NCI-H524 treated with DMSO at 0.1 percent for 48 hours (cell line): ENCODE measurements at places on chromosomes 2 and 18.
A peak's percentile ranks its signal among the peaks of the same experiment; 100 is the strongest.

DNA sequence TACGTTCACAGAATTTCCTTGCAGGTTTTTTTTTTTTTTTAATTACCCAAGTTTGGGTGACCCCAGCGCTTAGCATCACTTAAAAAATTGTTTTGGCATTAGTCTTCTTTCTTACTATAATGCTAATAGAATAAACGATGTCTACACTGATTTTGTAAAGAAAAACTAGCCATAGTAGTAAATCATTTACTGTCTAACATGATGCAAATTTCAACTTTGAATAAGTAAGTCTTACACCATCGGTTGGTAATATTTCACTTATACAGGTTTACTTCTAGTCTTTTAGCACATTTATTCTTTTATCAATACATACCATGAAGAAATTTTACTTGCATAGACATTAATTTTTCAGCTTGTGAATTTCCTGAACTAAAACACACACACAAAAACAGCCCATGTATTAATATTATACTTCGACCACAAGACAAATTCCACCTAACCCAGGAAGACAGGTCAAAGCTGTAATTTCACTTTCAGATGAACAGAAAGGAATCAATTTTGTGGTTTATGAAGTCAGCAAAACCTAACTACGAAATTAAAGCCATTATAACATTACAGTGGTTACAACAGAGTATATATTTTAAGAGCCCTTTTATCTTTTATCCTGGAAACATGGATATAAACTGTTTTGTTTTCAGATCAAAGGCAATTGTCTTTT, 1.9 kb downstream of the YES1 start:
- no peak for DNase-seq

- DNase-seq = no peak
Measured at GRCh38 chr2:235868224-235868623, 300.0 kb downstream of the GBX2 start.

DNA sequence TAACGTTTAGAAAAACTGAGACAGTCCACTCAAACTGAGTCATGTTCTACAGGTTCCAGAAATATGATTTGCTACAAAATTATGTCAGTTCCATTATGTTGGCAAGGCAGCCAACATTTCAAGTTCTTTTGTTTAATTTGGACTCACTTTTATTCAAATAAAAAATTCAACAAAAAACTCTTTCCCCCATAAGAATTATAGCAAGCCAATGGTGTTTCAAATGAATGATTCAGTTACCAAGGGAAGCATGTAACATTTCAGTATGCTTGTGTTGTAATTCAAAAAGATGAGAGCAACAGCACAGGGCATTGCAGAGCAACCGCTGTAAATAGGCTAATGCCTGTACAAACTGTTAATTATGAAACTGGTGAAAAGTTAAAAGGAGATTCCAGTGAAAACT, 140.8 kb downstream of the FIGN start:
- no peak for DNase-seq

- no peak for DNase-seq
Measured at GRCh38 chr2:159200498-159200897, 86.0 kb downstream of the WDSUB1 start.

GRCh38 chr2:151946899-151947812, 118.9 kb upstream of the ARL5A start:
- peak; percentile 1 for DNase-seq

DNA sequence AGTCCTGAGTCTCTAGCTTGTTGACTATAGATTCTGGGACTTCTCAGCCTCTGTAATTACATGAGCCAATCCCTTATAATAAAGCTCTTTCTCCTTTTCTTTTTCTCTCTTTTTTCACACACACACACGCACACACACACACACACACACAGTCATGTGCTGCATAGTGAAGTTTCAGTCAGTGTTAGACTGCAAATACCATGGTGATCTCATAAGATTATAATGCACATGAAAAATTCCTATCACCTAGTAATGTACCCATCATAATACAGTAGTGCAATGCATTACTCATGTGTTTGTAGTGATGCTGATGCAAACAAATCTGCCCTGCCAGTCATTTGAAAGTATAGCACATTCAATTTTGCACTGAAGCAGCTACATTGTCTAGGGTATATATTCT, 558.2 kb downstream of the SUCLG1 start:
- no peak for DNase-seq
